ENCODE measurements at places on chromosomes 2 and 18. TPM values are rescaled to one million over a fixed set of nuclear protein-coding genes. Genes with fewer than 3 reads are reported as not detected.

- H3K27ac ChIP-seq = peak overlapping the region; percentile 54
- H3K4me3 ChIP-seq = no peak overlapping the region
- H3K36me3 ChIP-seq = peaks cover 13% of the 10 kb centered on the region
- no peaks in the 10 kb centered on the region for H3K27me3 ChIP-seq
These were observed 17.9 kb upstream of the SFXN5 start for GRCh38 chr2:73089270-73090030.

DNA sequence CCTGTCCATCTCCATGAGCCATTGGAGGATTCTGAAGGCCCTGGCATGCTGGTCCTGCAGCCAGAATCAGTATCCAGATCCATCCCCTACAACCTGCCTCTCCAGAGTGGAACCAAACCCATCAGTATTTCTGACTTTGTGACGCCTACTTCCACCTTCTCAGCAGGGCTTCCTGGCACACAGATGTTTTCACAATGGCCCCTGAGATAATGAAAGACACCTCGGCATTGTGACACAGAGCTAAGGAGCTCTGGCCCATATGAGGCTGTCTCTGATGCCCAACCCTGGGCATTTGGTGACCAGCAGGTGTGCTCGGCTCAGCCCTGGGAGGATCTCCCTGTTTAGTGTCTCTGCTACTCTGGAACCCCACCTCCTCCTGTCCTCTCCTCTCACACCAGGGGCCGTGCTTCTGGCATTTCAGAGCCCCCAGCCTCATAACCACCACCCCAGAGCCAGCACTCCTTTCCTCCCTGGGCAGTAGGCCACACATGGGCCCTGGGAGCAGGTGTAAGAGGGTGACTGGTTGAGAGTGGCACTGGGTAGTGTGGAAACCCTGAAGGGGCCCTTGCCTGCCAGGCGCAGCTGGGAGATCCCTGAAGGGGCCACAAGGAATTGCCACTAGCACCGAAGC, 38.2 kb downstream of the FOSL2 start:
- no peaks in the 10 kb centered on the region for H3K36me3 ChIP-seq
- H3K27ac ChIP-seq = no peak overlapping the region
- H3K4me1 ChIP-seq = peaks cover 5% of the 10 kb centered on the region
- no peak for DNase-seq
- no peak overlapping the region for H3K4me3 ChIP-seq
- no peaks in the 10 kb centered on the region for H3K27me3 ChIP-seq

GRCh38 chr2:238587776-238588660, 161.3 kb downstream of the ASB1 start:
- no peak overlapping the region for H3K4me3 ChIP-seq
- H3K36me3 ChIP-seq = no peaks in the 10 kb centered on the region
- DNase-seq = no peak
- H3K4me1 ChIP-seq = no peaks in the 10 kb centered on the region
- H3K27ac ChIP-seq = no peak overlapping the region

DNA sequence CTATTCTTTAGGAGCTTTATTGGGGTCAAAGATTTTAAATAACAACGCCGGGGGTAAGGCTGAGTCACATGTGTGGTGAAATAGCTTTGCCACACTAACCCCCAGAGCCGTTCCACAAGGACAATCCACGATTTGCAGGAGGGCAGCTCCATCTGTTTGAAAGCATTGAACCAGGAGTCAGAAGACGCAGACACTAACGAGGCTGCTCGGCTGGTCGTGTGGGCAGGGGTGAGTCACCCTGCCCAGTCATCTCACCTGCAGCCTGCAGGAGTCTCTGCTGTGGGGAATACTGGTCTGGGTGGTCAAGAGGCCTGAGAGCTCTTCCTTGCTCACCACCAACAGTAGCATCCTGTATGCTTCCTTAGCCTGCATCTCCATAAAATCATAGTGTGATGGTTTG, 149.2 kb upstream of the NCK2 start:
- peak; percentile 89 for DNase-seq
- H3K27ac ChIP-seq = peak overlapping the region; percentile 66
- H3K4me1 ChIP-seq = peaks cover 34% of the 10 kb centered on the region

DNA sequence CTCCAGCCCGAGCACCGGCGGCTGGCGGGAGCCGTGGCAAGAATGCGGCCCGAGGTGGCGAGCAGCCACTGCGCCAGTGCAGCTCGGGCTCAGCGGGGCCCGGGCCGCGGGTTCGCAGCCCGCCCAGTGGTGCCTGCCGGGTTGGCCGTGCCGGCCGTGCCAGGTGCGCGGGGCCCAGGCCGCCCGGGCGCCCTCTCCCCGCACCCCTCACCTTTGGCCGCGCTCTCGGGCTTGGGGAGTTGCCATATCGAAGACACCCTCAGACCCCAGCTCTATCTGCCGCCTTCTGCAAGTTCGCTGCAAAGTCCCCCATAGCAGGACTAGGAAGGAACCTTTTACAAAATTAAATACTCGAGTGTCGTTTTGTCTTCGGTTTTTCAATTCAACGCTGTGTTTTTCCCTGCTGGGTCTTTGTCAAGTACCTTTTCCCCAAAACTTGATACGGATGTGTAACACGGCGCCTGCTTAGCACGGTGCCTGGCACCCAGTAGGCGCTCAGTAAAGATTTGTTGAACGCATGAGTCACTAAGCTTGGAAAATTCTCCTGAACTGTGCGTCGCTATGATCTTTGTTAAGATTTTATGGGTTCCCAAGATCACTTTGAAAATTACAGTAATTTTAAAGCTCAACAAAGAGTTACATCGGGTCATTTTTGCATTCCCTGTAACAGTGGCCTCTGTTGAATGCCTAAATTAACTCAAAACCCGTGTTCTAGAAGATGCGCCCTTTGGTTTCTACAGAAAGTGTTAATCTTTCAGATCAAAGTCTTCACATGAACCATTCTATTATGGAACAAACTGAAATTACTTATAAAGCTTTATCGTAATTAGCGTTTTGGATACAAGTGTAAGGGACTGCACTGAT, 750 bp downstream of the STRADB start:
- peak; percentile 22 for DNase-seq
- peak overlapping the region; percentile 88 for H3K4me3 ChIP-seq
- H3K27me3 ChIP-seq = no peaks in the 10 kb centered on the region
- H3K4me1 ChIP-seq = peaks cover 23% of the 10 kb centered on the region
- no peak overlapping the region for H3K27ac ChIP-seq
- no peaks in the 10 kb centered on the region for H3K36me3 ChIP-seq

The STK16 gene
- 13.8 TPM for total RNA-seq
